Stimulated activated CD4-positive, alpha-beta T cell treated with anti-CD3 and anti-CD28 coated beads, Interleukin-4, amount 100 ng/mL, for 48 hours (primary cell): ENCODE measurements at places on chromosomes 16 and 17.
A peak's percentile ranks its signal among the peaks of the same experiment; 100 is the strongest.

DNA sequence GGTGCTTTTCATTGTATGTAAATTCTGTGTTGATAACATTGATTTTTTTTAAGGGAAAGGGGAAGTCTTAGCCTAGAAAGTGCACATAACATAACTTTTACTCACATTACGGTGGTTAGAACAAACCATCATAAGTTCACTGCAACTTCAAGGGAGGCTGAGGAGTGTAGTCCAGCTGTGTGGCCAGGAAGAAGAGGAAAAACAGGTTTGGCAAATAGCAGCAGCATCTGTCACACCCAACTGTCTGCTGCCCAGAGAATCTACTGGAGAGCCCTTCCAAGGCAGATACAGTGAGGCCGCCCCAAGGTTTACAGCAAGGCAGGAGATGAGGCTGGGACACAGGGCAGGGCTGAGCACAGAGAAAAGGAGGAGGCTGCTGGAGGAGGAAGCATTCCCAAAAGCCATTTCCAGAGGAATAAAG, 60.6 kb downstream of the AIPL1 start:
- no peak for DNase-seq

DNA sequence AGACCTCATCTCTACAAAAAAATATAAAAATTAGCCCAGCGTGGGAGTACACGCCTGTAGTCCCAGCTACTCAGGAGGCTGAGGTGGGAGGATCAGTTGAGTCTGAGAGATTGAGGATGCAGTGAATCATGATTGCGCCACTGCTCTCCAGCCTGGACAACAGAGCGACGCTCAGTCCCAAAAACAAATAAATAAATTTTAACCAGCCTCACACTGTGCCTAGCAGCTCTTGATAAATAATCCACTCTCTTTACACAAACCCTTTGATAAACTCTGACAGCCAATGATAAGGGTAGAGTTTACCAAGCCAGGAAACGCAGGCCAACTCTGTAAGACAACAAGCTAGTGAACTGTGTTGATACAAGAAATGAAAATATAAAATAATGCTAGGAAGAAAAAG, 32.7 kb downstream of the LITAF start:
- DNase-seq: no peak

DNA sequence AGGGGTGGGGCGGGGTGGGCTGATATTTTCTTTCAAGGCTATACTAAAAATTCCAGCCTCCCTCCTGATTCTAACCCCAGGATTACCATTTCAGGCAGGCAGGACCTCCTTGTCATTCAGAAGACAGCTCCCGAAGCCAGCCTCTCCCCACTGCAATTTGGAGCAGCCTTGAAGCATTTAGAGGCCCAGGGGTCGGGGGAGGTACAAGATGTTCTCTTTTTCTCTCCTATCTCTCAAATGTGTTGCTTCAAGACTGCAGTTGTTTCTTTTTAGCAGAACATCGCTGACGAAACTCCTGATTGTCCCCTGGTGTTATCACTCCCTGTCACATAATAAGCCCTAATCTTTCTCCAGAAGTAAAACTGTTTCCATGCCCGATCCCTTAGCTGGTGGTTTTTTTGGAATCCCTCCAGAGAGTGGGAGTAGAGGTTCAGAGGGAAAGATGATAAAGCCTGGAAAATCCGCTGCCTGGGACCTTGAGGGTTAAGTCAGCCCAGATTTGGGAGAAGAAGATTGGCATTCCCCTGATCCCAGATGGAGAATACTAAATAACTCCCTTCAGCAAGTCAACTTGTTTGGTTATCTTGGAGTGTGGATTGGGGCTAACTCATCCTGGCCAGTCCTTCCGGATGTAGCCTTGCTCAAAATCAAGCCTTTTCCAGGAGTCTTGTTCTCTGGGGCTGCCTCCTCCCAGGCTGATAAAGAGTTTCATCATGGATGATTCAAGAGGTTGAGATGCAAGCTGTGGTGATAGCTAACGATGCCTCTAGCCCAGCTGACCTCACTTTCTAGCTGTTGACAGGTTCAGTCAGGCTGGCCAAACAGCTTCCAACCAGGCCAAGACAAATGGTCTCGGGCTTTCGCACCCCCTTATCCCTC, 71.3 kb downstream of the SOX9 start:
- DNase-seq: no peak

DNA sequence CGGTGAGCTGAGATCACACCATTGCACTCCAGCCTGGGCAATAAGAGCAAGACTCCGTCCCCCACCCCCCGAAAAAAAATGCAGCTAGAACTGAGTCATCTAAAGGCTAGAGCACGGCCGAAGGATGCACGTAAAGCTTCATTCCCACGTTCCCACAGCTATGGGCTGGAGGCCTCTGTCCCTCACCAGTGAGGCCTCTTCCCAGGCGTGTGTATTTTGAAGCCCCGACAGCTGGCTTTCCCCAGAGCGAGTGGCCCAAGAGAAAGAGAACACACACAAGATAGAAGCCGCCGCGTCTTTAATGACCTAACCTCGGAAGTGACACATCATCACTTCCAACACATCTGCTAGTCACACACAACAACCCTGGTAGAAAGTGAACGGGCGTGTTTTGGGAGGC, 6.6 kb upstream of the KCTD5 start:
- no peak for DNase-seq

DNA sequence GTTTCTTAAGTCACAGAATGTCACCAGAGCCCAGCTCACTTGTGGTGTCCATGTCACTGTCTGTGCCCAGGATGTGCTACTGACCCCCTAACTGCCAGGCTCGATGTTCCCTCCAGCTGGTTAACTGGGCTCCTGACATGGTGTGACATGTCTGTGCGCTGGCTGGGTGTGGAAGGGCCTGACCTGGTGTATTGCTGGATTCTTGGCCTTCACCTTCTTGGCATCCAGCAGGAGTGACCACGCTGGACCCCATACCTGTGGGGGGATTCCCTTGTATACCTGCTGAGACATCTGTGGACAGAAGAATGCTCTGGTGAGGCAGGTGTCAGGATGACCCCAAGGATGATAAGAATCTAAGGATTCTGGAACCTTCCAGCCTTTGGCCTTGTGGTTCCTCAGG, 1690.1 kb downstream of the TP53TG3F start:
- no peak for DNase-seq

- DNase-seq: no peak
Measured at GRCh38 chr17:60631119-60631518, 31.1 kb downstream of the PPM1D start.

- DNase-seq: peak; percentile 1
Measured at GRCh38 chr17:56011406-56012131, 141.7 kb upstream of the ANKFN1 start.

- no peak for DNase-seq
Measured at GRCh38 chr16:381789-382717, at the start of gene PGAP6. Gene PGAP6, minus strand, starts transcription at chr16:381978. Its CDS starts 157 bp downstream, at chr16:381821.

GRCh38 chr17:11303773-11304394, 62.9 kb downstream of the SHISA6 start:
- DNase-seq: no peak

GRCh38 chr16:4481526-4481925, 5.3 kb downstream of the HMOX2 start:
- DNase-seq: no peak

GRCh38 chr17:75832652-75833400, 11.4 kb downstream of the UNC13D start:
- no peak for DNase-seq

DNA sequence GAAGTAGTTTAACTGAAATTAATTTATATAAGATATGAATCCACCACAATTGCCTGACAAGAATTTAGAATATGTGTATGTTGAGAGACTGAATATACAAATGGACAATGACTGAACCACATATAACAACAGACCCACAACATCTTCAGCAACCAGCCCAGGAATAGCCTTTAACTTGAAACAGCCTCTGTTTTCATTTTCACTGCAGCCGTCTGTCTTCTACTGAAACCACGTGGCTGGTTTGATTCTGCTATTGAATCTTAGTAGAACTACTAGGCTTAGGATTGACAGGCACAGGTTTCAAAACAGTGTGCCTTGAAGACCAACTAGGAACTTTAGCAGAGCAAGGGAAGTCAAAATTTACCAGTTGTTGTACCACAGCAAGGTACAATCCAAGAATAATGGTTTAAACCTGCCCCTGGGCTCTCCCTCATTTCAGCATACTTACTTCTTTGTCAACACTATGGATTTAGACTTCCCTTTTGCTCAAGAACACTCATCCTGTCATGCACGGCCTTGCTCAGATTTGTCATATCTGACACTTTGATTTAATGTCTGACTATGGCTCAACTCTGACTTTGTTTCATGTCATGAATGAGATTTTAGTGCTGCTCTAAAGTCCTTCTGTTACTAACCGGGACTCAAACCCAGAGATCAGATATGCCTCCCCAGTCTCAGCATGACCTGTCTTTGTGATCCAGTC, 355.0 kb downstream of the KIF2B start:
- no peak for DNase-seq

GRCh38 chr16:27273670-27274423, 5.3 kb upstream of the NSMCE1 start:
- DNase-seq: peak; percentile 49

- no peak for DNase-seq
Measured at GRCh38 chr16:710500-711075, 4.3 kb upstream of the METRN start.

DNA sequence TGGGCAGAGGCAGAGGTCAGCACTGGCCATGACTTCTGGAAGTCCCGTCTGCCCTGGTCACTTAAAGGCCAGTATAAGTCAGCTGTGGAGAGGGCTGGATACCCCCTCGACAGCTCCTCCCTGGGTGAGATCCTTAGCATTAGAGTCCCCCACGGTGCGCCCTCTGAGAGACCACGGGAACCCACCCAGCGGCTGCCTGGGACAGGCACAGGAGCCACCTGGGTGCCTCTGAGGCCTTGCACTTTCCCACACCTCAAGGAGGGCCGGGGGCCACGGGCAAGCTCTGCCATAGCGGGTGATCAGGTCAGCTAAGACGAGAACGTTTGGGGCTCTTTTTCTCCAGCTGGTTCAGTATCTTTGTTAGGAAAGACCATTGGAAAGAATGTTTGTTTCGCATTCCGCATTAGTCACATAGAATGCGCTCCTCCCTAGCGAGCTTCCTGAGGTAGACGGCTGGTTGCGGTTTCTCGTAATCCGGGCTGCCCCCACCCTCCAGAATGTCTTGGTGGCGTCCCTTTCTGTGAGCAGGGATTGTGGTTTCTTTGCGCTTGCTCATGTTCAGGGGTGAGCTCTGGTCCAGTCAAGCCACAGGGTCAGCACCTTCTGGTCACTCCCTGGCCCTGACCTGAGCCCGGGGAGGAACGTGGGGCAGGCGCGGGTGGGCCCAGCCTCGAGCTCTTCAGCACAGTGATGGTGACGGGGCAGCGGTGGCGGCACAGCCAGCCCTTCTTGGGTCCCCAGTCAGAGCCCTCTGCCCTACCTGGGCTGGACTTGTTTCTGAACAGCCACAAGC, 25.2 kb downstream of the NME3 start:
- DNase-seq: no peak

DNA sequence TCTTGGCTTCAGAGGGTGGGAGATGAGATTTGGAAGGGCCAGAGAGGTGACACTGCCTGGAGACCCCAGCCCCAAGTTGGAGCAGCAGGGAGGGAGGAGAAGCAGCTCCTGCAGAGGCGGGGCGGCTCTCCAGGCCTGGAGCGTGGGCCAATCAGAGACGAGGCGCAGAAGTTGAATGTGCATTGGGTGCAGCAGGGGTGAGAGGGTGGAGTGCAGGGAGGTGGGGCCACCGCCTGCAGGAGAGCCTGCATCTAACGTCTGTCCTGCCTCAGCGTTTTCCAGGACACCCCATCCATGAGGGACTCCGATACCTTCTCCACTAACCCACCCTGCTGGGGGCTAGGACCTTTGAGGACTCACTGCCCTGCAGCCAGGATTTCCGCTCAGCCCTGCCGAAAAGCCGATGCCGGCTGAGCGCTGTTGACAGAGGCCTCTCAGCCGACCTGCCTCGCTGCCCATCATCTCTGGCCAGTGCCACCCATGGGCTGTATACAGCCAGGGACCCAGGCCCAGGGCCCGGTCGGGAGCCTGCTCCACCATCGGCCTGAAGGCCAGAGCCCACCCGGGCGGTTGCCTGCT, 146.2 kb downstream of the ENGASE start:
- no peak for DNase-seq

DNA sequence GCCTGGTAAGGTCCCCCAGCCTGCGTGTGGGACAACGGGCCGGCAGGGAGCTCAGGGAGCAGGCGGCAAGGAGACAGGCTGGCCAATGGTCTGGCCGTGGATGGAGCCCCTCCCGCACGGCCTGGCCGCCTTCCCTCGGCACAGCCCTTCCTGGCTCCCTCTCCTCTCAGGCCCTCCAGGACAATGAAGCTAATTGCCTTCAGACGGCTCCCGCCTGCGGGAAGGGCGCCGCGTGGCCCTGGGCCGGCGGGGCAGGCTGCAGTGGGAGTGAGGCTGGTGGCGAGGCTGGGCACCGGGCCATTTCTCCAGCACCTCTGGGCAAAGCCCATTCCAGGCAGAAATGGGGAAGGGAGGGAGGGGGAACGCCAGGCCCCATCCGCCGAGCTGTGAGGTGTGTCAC, 50.9 kb downstream of the ENGASE start:
- no peak for DNase-seq

GRCh38 chr17:35713069-35713728, 18.2 kb upstream of the RASL10B start:
- DNase-seq: no peak

DNA sequence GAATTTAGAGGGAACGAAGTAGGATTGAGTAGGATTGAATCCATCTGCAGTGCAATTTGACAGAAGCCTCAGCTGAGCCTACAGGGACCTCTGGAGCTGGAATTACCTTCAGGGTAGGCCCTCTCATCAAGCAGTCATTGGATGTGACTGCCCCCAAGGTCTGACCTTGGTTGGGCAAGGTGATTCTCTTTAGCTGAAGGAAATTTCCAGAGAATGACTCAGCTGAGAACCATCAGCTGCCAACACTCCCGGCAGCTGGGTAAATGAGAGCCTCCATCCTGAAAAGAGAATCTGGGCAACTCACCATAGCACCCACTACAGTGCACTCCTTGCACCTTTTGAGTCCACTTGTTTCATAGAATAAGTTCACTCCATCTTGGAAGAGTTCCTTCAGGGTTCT, 113.5 kb upstream of the MED13 start:
- no peak for DNase-seq

DNA sequence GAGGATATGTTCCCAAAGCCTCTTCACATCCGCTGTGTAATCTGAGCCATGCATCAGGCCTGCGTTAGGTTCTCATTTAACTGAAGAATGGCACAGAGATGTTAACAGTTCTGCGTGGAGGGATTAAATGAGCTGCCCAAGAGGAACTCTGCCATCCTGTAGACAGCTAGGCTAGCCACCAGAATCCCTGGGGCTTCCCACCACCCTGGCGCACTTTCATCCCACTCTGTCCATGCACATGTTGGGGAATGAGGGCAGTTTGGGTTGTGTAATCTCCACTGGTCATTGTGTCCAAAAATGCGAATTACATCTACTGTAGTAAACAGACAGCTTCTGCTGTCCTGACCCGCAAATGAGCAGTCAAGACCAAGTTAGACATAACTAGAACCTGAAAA, 1.0 kb upstream of the GLG1 start:
- no peak for DNase-seq

GRCh38 chr17:64400642-64401041, 10.0 kb upstream of the PECAM1 start:
- DNase-seq: no peak

DNA sequence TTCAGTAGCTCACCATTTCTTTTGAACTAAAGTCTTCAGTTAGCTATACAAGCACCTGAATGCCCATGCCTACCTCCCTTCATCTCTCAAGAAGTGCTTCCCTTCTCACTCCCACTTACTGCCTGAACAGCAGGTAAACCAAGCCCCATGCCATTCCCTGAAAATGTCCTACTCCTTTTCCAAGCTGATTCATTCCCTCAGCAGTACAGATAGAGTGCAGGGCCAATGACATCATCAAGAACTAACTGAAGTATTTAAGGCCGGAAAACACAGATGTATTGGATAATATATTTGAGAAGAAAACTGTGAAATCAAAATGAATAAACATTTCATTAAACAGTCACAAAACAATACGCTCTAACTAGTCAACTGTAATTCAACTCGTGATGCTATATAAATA, 478.8 kb upstream of the CDH11 start:
- DNase-seq: no peak
